Stimulated activated CD4-positive, alpha-beta T cell treated with anti-CD3 and anti-CD28 coated beads, TNF-alpha, amount 100 ng/mL, for 48 hours (primary cell): ENCODE measurements at places on chromosomes 13 and 19.

GRCh38 chr19:4567584-4568071 lies 8.1 kb upstream of the SEMA6B start:
- peak; percentile 62 for DNase-seq

GRCh38 chr19:10155839-10156238 lies 36.1 kb upstream of the EIF3G start:
- DNase-seq: no peak

DNA sequence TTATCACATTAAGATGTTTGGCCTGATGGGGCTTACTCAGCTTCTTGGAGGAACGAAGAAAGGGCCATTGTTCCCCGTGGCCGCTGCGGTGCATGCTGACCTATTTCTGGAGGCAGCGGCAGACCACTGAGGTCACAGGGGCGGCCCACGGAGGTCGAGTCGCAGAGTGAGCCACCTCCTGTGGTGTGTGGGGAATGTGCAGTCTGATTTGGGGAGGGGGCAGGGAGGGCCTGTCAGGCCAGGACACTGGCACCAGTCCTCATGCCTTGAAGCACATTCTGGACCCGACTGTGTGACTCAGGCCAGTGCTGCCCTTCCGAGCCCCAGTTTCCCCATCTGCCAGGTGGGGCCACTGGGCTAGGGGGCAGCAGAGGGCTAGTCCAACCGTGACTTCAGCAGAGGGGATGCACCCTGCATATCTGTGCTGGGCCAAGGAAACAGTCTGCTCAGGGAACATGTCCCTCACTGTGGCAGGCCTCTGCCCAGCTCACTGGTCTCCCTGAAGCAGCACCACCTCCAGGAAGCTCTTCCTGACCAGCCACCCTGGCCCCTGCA lies 6.3 kb downstream of the SLC7A10 start:
- no peak for DNase-seq

- no peak for DNase-seq
Measured at GRCh38 chr13:19581675-19582074, 20.3 kb upstream of the TPTE2 start.

DNA sequence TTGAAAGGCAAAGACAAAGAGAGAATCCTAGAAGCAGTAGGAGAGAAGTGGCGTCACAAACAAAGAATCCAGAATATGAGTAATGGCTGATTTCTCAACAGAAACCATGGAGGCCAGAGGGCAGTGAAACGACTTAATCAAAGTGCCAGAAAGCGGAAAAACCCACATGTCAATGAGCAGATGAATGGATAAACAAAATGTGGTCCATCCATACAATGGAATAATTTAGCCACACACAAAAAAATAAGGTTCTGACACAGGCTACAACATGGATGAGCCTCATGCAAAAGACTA lies 52.2 kb upstream of the RANBP3 start:
- no peak for DNase-seq

DNA sequence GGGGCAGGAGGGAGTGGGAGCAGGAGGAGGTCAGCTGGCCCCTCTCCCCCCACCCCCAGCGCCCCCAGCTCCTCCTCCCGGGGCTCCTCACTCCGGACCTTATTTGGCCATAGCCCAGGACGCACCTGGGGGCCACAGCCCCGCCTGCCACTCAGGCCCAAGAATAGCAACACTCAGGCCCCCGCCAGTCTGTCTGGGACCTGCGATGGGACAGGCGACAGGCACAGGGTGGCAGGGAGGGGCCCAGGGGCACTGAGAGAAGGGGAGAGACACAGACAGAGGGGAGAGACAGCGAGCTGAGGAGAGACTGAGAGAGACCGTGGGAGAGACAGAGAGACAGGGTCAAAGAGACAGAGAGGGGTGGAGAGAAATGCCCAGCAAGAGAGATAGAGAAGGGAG lies 10.2 kb downstream of the JOSD2 start:
- DNase-seq: no peak
